G401 (cell line): ENCODE measurements at places on chromosomes 2 and 18.

GRCh38 chr2:138867341-138867740 is 87.2 kb upstream of the NXPH2 start:
- DNase-seq, result no peak

DNA sequence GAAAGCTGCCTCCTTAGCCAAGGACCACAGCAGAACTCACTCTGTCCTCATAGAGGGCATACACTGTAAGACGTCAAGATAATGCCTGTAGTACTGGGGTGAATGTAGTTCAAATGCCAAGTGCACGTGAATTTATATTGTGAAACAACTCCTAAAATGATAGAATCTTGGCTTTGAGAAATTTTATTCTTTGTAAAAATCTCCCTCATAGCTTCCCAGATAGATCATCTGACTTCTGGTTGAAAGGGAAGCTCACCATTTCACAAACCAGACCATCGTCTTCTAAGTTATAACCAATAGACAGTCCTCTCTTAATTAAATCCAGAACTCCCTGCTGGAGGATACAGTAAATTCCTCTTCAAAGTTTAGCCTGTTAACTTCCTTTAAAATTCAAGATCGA is 110.9 kb upstream of the MSTN start:
- no peak for DNase-seq

DNA sequence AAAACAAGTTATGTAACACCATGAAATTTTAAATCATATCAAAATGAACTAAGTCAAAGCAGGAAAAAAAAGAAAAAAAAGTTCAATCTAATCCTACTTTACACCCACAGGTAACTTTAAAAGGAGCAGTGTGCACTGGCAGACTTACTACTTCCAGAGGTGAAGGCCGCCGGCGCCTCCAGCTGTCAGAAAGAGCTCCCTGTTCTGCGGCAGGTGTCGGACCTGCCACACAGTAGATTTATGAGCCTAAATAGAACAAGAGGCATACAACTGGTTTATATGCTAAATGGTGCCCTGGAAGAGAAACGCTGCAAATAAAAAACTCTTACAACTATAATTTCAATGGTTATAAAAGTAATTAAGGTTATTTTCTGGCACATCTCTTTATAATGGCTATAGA is 23.1 kb upstream of the PNO1 start:
- DNase-seq, result no peak

- no peak for DNase-seq
Observed at GRCh38 chr2:99922664-99923063, 219.7 kb downstream of the AFF3 start.

DNA sequence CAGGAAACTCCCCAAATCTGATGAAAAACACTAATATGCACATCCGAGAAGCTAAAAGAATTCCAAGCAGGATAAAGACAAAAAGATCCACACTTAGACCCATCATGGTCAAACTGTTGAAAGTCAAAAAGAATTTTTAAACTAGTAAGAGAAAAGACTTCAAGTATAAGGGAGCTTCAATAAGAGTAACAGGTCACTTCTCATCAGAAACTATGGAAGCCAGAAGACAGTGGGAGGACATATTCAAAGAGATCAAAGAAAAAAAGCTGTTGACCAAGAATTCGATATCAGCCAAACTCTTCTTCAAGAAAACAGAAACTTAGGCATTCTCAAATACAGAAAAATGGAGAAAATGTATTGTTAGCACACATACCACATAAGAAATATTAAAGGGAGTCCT is 50.4 kb downstream of the ZC3H8 start:
- DNase-seq, result peak; percentile 3

- no peak for DNase-seq
Observed at GRCh38 chr2:1736997-1737480, 7.3 kb downstream of the PXDN start.

DNA sequence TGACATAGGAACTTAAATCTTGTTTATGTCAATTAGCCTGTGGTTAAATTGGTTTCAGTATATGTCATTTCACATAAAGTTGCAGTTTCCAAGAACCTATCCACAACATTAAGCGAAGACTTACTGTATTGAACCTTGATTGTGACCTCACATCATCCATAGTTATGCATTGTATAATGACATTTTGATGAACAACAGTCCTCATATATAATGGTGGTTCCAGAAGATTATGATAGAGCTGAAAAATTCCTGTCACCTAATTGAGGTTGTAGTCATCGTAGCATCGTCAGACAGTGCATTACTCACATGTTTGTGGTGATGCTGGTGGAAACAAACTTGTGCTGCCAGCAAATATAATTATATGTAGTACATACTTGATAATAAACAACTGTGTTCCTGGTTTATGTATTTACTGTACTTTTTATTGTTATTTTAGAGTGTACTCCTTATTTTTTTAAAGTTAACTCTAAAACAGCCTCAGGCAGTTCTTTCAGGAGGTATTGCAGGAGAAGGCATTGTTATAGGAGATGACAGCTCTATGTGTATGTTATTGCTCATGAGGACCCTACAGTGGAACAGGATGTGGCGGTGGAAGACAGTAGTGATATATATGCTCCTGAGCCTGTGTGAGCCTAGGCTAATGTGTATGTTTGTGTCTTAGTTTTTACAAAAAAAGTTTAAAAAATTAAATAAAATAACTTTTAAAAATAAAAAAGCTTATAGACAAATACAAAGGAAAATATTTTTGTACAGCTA is 56.6 kb downstream of the UBE2E3 start:
- no peak for DNase-seq

DNA sequence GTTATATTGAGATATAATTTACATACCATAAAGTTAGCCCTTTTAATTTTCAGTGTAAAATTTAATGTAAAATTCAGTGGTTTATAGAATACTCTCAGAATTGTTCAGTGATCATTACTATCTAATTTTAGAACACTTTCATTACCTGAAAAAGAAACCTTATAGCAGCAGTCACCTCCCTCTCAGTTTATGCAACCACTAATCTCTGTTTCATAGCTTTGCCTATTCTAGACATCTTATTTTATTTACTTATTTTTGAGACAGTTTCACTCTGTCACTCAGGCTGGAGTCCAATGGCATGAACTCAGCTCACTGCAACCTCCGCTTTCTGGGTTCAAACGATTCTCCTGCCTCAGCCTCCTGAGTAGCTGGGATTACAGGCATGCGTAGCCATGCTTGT is 479.6 kb downstream of the DPP10 start:
- no peak for DNase-seq

- no peak for DNase-seq
Observed at GRCh38 chr18:77054288-77054605, 78.3 kb downstream of the MBP start.

DNA sequence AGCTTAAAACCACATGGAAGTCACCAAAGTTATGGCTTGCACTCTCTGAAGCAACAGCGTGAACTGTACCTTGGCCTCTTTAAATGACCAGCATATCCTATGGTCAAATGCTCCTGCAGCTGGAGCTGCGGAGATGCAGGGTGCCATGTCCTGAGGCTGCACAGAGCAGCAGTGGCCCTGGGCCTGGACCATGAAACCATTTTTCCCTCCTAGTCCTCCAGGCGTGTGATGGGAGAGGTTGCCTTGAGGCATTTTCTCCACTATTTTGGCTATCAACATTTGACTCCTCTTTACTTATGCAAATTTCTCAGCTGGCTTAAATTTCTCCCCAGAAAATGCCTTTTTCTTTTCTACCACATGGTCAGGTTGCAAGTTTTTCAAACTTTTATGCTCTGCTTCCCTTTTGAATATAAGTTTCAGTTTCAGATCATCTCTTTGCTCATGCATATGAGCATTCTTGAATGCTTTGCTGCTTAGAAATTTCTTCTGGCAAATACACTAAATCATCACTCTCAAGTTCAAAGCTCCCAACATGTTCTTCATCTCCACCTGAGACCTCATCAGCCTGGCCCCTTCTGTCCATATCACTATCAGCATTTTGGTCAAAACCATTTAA is 82.9 kb upstream of the TMEFF2 start:
- no peak for DNase-seq

DNA sequence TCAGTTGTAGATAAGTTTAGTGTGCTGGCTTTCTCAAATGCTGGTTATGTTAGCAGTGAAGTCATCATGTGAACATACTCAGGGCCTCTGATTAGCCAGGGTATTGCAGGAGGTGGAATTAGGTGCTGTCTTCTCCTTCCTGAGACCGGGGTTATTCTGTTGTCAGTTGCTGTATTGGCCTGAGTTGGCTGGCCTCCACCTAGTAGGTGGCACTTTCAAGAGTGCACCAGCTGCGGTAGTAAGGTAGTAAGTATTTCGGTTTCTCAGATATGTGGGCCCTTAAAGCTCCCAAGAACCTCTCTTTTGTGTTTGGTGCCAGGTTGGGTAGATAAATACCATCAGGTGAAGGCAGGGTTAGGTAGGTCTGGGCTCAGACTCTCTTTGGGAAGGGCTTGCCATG is 1430.5 kb upstream of the CELF4 start:
- DNase-seq, result no peak
